ENCODE measurements at places on chromosomes 12 and 14. TPM values are rescaled to one million over a fixed set of nuclear protein-coding genes. Genes with fewer than 3 reads are reported as not detected.

DNA sequence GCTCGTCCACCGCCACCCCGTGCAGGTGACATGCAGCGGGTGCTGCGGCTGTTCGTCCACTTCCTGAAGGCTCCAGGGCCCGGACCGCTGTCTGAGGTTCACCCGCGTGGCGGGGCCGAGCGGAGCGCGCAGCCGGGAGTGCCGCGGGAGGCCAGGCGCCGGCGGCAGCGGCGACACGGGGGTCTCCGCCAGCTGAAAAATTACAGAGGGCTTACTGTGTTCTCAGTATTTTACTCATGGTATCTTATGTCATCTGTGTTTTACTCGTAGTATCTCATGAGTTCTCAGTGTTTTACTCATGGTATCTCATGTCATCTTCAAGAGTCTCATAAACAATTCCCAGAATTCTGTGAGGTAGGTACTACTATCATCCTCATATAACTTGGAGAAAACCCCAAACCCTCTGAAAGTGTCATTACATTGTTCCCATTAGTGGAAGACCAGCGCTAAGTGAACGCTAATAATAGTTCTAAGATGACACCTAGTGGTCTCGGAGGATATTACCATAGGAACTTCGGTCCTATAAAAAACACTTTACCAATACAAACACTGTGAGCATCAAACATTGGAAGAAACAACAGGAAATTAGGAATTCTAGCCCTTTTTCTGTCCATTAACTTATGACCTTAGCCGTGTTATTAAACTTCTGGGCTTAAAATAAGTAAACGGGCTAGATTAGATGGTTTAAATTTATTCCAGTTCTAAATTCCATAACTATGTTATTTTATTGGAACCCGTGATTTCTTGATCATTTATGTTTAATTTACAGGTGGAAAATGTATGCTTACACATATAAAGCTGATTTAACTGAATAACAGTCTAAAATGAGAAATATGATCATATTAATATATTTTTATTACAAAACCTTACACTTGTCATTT, 32.4 kb downstream of the AK7 start:
- H3K27me3 ChIP-seq = no peaks in the 10 kb centered on the region
- peaks cover 8% of the 10 kb centered on the region for H3K4me1 ChIP-seq
- peak overlapping the region; percentile 33 for H3K4me3 ChIP-seq
- no peak for DNase-seq

GRCh38 chr12:45298721-45299692, 83.1 kb downstream of the ANO6 start:
- H3K4me1 ChIP-seq = no peaks in the 10 kb centered on the region
- no peak overlapping the region for H3K4me3 ChIP-seq
- no peaks in the 10 kb centered on the region for H3K27me3 ChIP-seq
- H3K36me3 ChIP-seq = no peaks in the 10 kb centered on the region

- no peak for DNase-seq
- no peaks in the 10 kb centered on the region for H3K4me1 ChIP-seq
These were observed 300.9 kb downstream of the ACSS3 start for GRCh38 chr12:81378601-81379285.

DNA sequence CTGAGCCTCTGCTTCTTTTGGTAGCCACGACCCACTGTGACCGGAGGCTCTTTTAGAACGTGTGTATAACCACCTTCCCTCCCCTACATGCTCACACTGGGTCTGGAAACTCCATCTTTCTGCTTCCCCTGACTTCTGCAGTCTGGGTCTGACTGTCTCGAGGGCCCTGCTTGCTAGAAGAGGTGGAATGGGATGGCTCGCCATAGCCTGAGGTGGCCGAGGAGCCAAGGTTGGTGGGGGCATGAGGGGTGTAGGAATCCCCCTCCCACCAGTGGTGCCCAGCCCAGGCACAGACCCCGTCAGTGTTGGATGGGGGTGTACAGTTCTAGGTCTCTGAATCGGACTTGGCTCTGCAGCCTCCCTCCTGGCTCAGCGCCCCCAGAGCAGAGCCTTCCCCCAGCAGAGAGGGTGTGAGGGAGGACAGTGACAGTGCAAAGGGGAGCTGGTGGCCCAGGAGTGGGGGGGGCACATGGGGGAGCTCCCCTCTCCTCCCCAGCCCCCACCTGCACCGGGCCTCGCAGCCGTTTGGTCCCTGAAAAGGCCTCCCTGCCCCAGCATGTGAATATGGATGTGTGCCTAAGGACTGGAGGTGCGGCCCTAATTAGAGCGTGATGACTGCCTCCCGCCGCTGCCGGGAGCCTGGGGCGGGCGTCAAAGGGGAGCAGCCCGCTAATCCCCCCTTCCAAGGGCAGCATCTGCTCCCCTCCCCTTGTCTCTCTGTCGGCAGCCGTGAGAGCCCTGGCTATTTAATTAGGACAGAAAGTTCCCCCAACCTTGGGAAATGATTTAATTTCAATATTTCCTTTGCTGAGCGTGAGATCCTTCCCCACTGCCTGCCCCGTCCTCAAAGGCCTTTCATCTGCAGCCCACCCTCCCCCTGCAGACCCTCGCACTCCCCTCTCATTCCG, 196.2 kb upstream of the C14orf180 start:
- H3K4me1 ChIP-seq = peaks cover 6% of the 10 kb centered on the region
- H3K4me3 ChIP-seq = no peak overlapping the region
- no peaks in the 10 kb centered on the region for H3K36me3 ChIP-seq

- no peaks in the 10 kb centered on the region for H3K36me3 ChIP-seq
- H3K27me3 ChIP-seq = no peaks in the 10 kb centered on the region
- H3K4me3 ChIP-seq = no peak overlapping the region
- DNase-seq = no peak
- H3K27ac ChIP-seq = no peak overlapping the region
- no peaks in the 10 kb centered on the region for H3K4me1 ChIP-seq
These were observed 797.4 kb downstream of the C12orf50 start for GRCh38 chr12:87231818-87232217.

- H3K4me3 ChIP-seq = no peak overlapping the region
- H3K36me3 ChIP-seq = no peaks in the 10 kb centered on the region
- no peaks in the 10 kb centered on the region for H3K27me3 ChIP-seq
These were observed 85.7 kb downstream of the AKAP6 start for GRCh38 chr14:32414808-32415255.

The IL23A gene
- not detected for total RNA-seq

The C12orf42 gene
- total RNA-seq = not detected

The DMAC2L gene
- 22.8 TPM for total RNA-seq

The KRT72 gene
- not detected for total RNA-seq

- no peaks in the 10 kb centered on the region for H3K36me3 ChIP-seq
- DNase-seq = no peak
- H3K27me3 ChIP-seq = no peaks in the 10 kb centered on the region
These were observed 186.3 kb upstream of the CLEC14A start for GRCh38 chr14:38442208-38442607.

GRCh38 chr14:99327458-99328250, 55.7 kb upstream of the BCL11B start:
- H3K36me3 ChIP-seq = no peaks in the 10 kb centered on the region
- no peaks in the 10 kb centered on the region for H3K27me3 ChIP-seq
- DNase-seq = no peak
